ENCODE measurements at places on chromosomes 7 and 10.

DNA sequence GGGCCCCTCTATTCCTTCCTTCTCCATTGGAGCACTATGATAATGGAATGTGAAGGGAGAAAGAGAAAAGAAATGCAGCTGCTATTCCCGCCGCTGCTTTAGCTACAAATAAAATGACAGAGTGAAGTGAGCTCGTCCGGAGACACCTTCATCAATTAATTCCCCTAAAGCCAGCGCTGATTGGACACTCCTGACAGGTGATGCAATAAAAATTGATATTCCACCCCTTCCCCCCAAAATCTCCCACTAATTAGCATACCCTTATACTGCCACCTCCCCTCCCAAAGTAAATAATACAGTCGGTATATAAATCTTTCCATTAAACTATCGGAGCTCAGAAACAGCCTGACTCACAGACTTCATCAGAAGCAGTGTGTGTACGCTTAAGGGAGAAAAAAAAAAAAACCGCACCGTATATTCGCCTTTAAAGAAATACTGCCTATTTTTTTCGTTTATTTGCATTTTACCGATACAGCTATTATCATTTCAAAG is 7.3 kb downstream of the SKIDA1 start:
- DNase-seq: no peak

- peak; percentile 25 for DNase-seq
Measured at GRCh38 chr7:159010937-159011721, 133.5 kb downstream of the VIPR2 start.

GRCh38 chr10:71086439-71087080 is 125.8 kb upstream of the UNC5B start:
- DNase-seq: no peak

DNA sequence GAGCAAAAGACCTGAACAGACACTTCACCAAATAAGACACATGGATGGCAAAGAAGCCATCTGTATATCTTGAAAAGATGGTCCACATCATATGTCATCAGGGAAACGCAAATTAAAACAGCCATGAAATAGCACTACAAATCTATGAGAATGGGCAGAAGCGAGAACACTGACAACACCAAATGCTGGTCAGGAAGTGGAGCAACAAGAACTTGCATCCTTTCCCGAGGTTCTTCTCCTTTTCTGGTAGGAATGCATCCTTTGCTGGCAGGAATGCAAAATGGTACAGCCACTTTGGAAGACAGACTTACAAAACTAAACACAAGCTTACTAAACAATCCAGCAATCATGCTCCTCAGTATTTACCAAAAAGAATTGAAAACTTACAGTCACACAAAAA is 60.0 kb downstream of the PIK3AP1 start:
- no peak for DNase-seq

GRCh38 chr7:152868122-152869040 is 108.8 kb downstream of the ACTR3B start:
- no peak for DNase-seq

GRCh38 chr7:100247152-100247757 is 27.5 kb downstream of the PVRIG start:
- peak; percentile 91 for DNase-seq

GRCh38 chr10:108840944-108841343 is 1082.4 kb downstream of the XPNPEP1 start:
- DNase-seq: no peak

GRCh38 chr7:131104596-131105293 is 222.9 kb upstream of the MKLN1 start:
- peak; percentile 6 for DNase-seq

- DNase-seq: no peak
Measured at GRCh38 chr10:22183771-22184461, 33.9 kb downstream of the EBLN1 start.

GRCh38 chr7:7122033-7122478 is 60.3 kb upstream of the C1GALT1 start:
- no peak for DNase-seq

DNA sequence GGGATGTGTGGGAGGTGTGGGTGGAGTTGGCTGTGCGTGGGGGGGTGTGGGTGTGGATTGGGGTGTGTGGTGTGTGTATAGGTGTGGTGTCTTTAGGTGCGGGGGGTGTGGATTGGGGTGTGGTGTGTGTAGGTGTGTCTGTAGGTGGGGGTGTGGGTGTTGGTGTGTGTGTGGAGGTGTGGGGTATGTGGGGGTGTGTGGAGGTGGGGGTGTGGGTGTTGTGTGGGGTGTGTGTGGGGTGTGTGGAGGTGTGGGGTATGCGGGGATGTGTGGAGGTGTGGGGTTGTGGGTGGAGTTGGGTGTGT is 33.9 kb downstream of the SPDYE17 start:
- no peak for DNase-seq

DNA sequence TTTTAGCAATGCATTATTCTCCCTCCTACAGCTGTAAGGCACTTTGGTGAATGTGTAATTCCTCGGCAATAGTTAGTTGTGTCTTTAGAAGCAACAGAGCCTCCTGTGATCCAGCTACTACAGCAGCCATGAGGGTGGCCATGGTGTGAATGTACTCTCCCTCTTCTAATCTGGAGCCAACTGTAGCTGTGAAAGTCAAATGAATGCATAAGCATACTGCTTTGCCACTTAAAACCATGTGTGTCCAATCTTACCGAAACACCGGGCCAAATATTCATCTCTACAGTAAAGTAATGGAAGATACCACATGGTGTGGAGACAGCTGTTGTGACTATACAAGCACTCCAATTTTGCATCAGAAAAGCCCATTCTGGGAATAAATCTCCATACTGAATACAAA is 195.0 kb downstream of the DNAJC1 start:
- no peak for DNase-seq

- no peak for DNase-seq
Measured at GRCh38 chr7:121328508-121329190, at the start of gene WNT16. WNT16 (plus strand) TSS chr7:121329000; CDS start chr7:121329293, 293 bp downstream.

DNA sequence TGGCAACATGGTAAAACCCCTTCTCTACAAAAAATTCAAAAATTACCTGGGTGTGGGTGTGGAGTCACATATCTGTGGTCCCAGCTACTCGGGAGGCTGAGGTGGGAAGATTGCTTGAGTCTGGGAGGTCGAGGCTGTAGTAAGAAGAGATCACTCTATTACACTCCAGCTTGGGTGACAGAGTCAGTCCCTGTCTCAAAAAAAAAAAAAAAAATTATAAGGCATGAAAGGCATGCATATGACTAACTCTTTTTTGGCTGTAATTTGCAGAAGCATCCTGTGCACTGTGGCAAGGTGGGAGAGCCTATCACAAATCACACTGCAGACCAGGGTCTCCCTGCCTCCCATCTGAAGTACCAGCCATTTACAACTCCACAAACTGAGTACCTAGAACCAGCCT is 14.1 kb upstream of the MYPN start:
- peak; percentile 88 for DNase-seq

- DNase-seq: peak; percentile 10
Measured at GRCh38 chr7:24328050-24328449, 44.1 kb downstream of the NPY start.

DNA sequence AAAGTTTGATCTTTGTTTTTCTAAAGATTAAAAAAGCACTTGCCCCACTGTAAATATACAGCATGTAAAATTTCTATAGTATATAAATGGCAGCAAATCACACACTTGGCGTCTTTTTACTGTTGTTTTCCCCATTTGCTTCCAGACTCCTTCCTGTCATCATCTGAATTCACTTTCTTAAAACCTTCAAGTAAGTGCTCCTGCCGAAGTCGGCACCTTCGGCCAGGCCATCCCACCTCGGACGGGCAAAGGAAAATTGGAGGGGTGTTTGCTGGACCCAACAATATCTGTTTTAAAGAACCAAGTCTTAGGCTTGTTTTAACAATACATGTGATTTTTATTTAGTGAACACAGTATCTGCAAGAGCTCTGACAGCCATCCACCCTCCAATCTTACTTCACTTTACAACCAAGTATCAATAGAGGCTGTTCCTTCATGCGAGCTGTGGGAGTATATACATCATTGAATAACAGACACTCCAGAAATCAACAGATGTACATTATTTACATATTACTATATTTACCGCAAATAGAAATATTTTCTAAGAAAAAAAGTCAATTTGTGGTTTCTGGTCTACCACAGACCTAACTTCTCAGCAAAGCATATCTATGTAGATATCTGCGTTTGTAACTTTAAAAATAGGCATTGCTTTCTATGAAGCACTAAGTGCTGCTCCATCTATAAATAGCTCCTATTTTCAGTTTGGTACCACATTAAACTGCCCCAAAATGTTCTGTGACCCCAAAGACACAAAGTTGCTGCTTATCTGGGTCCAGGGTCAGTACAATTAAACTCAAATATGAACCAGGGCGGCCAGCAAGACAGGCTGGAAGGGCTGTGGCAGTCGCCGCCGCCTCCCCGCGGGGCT is 110.7 kb downstream of the CYTH3 start:
- no peak for DNase-seq

- DNase-seq: no peak
Measured at GRCh38 chr7:32673275-32673983, 178.1 kb downstream of the AVL9 start.

DNA sequence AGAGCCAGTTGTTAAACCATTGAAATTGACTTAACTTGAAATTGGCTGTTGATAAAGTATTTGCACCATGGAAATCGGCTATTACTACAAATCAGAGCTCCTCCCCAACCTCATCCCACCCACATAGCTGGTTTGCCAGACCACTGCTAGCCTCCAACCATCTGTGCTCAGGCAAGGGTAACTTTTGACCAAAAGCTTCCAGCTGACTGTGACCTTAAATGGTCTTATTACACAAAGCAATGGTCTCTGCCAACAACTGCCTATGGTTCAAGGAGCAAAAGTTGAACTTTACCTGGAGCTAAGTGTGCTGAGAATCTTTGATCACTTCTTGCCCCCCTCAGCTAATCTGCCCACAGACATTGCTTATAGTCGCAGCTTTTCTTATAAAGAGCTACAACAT is 48.5 kb upstream of the ADRB1 start:
- DNase-seq: no peak

GRCh38 chr7:134722786-134723322 is 56.6 kb upstream of the CALD1 start:
- no peak for DNase-seq

- DNase-seq: peak; percentile 89
Measured at GRCh38 chr7:6706666-6707407, at the start of gene ZNF12. ZNF12 (minus strand) TSS chr7:6706947; CDS start chr7:6705173, 1,774 bp downstream.

- no peak for DNase-seq
Measured at GRCh38 chr7:5294169-5294987, 11.6 kb downstream of the SLC29A4 start.

DNA sequence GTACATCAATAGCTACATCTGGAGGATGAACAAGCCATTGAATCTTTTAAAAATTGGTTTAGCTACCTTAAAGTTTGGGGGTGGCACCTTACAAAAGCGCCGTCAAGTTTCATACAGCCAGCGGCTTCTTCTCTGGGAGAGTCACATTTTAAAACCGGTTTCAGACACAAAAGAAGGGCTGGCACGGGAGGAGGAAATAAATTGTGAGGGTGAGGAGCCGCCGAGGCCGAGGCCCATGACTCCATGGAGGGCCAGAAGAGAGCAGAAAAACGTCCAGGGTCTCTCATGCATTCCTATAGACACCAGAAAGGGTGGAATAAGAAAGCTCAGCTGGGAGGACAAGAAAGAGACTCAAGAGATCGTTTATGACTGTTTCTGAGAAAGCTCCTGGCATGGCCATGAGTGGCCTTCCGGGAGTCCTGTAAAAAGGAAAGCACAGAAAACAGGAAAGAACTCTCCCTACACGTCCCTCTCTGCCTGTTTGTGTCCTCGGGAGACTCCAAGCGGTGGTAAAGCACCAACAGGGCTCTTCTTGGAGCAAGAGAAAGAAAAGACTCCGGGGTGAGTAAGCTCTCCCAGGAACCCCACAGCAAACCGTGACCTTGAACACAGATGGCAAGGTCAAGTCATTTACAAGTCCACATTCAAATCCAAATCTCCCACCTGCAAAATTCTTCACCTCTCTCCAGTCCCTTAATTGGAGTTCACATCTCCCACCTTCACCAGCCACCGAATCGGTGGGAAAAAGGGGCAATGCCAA is 1.8 kb downstream of the FRAT2 start:
- peak; percentile 66 for DNase-seq

DNA sequence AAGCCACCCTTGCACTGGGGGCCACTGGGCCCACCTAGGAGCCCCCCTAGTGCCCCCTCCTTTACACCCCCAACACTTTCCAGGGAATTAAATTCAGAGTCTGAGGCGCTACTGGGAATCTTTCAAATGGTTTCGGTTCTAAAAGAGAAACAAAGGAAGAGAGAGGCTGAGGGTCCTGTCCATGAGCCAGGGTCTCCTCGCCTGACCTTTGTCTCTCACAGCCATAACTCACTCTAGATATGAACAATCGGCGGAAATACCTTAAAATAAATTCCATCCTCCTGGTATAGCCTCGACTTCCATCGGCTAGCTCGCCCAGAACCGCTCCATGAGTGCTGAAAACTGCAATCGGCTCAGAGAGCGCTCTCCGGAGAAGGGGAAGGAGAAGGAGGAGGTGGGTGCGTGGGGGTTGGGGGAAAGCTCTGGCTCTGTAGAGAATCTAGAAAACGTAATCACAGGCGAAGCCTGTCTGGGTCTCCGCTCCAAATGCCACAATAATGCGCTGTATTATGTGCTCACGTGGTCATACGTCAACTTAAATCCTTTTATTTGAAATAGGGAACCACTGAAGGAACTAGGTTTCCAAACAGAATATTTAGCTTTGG is 12.6 kb downstream of the HOXA4 start:
- DNase-seq: no peak

GRCh38 chr7:128020159-128020558 is 11.1 kb downstream of the LRRC4 start:
- DNase-seq: no peak

DNA sequence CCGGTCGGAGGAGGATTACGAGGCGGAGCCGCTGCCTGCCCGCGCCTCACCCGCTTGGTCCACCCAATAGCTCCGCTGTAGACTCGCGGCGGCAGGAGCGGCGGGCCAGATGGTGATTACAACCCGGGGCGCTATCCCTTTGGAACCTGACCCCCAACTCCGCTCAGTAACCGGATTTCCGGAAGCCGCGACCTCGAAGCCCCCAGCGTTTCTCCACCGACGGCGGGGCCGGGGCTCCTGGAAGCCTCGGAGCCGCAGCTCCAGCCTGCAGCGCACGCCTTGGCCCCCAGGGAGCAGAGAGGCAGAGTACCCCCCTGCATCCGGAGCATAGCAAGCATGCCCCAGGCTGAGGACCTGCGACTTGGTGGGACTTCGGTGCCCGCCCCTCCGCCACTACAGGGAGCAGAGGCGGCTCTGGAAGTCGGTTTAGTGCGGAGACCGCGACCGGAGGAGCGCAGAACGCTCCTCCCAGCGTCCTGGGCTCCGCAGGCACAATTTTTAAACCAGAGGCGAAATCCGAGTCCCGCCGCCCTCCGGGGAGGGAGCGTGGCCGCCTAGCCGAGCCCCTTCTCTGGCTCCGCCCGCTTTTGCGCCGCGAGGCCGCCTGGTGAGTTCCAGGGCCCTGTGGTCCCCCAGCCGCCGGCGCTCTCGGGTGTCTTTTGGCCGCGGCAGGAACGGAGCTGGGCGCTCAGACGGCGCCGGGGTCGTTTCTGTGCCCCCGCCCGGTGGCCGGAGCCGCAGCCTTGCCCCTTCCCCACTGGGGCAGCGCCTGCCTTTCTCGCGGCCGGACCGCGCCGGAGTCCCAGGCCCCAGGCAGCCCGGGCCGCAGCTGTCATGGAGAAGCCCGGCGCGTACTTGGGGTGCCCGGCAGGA is 28.2 kb upstream of the BMS1 start:
- DNase-seq: no peak
